Heart right ventricle (tissue), 16 donors: ENCODE measurements at places on chromosomes 2 and 18. TPM values are rescaled to one million over a fixed set of nuclear protein-coding genes. Genes with fewer than 3 reads are reported as not detected.

- no peak for DNase-seq
Measured at GRCh38 chr2:231132129-231132528, 7.3 kb upstream of the HTR2B start.

DNA sequence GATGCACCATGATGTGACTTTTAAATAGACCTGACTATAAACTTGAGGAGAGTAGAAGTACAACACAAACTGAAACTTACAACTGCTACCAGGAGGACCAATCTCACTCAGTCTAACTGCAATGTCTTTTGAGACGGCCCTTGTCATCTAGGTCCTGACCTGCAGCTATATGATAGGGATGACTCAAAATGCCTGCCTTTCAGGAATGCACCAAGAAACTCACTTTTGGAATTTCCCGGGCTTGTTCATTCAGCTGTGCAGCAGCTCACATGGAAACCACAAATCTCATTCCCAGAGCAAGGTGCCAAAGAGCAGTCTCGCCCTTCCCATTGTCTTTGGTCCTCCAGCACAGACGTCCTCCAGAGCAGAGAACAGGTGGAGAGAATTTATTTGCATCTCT lies 113.7 kb downstream of the SPOPL start:
- DNase-seq = no peak

- no peak for DNase-seq
Measured at GRCh38 chr2:135198481-135198880, 146.4 kb downstream of the RAB3GAP1 start.

DNA sequence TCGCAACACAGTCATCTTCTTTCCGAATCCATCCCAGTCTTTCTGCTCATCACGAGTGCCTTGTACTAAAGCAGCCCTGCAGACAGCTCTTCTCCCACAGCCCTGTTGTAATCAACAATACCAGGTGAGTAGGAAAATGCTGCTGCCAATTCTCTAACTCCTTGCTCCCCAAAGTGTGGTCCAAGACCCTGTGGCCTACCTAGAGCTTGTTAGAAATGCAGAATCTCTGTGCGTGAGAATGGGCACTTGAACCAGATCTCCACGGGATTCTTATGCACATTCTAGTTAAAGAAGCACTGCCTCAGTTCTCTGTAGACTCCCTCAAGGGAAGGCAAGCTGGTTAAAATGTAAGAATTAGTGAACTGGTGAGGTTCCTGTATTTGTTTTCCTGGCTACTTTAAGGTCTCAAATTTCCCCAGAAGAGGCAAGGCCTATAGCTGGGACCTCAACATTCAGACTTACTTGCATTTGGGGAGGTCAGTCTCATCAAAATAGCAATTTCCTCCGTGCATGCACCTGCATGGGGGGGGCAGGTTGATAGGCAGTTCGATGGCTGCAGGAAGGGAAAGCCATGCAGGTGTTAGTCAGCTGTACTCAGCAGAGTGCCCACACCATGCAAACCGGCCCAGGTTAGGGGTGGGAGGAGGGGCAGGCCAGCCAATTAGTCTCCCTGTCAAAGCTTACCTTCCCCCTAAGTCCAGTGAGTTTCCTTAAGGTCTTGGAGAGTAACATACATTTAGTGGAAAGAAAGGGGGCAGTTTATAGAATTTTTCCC lies 70.8 kb downstream of the DHRS9 start:
- DNase-seq = no peak

The SEPTIN10 gene
- 21.6 TPM for polyA plus RNA-seq

DNA sequence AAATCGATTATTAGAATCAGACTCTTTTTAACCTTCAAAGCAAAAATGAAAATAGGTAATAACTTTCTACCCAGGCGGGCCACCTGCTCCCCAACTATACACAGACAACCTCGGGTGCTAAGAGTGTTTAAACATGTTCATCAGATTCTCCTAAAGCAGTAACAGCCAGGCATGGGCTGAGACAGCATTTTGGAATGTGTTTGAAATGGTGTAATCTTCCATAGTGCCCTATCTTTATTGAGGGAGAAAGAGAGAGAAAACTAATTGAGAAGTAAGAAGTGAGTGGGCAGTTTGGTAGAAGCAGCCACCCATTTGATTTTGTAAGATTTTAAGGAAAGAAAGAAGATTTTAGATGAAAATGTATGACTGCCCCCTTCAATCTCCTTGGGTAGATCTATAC lies 196.1 kb upstream of the CTAGE1 start:
- DNase-seq = no peak

DNA sequence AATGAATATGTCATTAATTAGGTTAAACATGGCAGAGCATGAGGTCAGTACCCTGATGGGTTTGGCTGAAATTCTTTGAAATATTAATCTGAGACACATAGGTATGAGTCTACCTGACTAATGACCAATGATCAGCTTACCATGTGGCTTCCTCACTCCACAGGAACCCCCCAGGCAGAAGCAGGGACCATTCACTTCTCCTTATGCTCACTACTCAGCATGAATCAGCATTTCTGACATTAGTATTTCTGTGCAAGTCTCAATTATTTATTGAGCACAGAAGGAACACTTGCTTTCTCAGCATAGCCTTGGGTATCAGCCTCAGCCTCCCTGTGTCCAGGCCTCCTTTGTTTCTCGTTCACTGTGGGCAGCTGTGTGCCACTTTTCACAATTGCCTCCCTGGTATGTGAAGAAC lies 9.3 kb upstream of the KCNE4 start:
- no peak for DNase-seq

DNA sequence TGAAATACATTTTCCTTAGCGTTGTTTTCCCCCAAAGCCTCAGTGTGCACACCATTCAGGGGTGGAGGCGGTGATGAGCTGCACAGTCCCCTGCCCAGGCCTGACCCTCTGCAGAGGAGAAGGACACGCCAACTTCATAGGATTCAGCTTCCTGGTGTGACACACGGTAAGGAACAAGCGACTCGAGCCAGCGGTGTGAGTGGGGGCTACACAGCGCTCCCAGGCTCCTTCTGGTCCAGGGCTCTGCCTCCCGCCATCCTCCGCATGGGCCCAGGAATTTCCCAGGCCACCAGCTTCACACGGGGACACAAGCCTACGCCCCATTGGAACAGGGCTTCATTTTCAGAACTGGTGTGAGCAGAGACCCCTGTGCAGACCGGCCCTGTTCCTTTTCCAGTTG lies 272.1 kb downstream of the HDAC4 start:
- DNase-seq = no peak

DNA sequence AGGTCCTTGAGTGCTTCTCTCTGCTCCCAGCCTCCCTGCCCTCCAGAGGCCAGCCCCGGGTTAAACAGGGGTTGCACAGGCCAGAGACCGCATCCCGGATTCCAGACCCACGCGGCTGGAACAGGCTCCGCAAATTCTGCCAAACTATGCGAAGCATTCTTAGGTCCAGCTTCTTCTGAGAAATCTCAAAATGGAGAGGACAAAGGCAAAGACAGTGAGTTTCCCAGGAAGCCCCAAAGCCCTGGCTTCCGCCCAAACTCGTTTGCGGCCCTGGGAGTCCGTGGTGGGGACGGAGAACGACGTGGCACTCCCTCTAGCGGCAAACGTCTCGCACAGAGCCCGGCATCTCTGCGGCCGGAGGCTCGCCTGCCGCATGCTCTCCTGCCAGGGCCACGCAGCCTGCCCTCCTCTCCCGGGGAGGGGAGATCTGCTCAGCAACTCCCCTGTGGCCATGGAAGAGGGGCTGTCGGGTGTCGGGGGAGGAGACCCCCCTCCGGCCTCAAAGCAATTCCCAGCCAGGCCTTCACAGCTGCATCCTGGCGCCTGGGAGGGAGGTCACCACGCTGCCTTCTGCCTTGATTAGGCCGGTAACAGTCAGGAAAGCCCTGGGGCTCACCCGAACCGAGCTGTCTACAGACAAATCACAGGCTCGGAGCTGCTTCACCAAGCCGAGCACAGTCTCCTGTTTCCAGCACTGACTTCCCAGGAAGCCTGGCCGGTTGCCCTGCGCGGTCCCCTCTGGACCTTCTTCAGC lies 33.4 kb upstream of the KLHL29 start:
- DNase-seq = peak; percentile 87

GRCh38 chr2:57728691-57729090 lies 317.9 kb upstream of the VRK2 start:
- DNase-seq = no peak

- DNase-seq = no peak
Measured at GRCh38 chr18:4352746-4353551, 102.2 kb downstream of the DLGAP1 start.

DNA sequence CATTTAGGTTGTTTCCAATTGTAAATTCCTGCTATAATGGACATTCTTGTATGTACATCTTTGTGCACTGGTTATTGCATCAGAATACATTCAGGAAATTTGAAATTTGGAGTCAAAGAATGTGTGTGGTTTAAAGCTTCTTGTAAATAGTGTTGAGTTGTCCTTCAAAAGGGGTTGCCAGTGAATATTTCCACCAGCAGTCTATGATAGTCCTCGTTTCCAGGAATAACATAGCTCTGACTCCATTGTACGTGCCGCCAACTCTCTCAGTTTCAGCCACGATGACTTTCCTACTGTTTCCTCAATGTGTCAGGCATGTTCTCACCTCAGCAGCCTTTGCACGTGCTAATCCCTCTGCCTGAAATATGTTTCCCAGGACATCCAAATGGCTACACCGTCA lies 10.9 kb upstream of the HS6ST1 start:
- no peak for DNase-seq

GRCh38 chr2:129744649-129745048 lies 234.8 kb upstream of the RAB6C start:
- peak; percentile 13 for DNase-seq

GRCh38 chr2:159695795-159696448 lies 16.4 kb upstream of the MARCHF7 start:
- DNase-seq = no peak

The HAT1 gene
- polyA plus RNA-seq = 6.2 TPM

- DNase-seq = no peak
Measured at GRCh38 chr2:124333784-124334183, 308.7 kb downstream of the CNTNAP5 start.

DNA sequence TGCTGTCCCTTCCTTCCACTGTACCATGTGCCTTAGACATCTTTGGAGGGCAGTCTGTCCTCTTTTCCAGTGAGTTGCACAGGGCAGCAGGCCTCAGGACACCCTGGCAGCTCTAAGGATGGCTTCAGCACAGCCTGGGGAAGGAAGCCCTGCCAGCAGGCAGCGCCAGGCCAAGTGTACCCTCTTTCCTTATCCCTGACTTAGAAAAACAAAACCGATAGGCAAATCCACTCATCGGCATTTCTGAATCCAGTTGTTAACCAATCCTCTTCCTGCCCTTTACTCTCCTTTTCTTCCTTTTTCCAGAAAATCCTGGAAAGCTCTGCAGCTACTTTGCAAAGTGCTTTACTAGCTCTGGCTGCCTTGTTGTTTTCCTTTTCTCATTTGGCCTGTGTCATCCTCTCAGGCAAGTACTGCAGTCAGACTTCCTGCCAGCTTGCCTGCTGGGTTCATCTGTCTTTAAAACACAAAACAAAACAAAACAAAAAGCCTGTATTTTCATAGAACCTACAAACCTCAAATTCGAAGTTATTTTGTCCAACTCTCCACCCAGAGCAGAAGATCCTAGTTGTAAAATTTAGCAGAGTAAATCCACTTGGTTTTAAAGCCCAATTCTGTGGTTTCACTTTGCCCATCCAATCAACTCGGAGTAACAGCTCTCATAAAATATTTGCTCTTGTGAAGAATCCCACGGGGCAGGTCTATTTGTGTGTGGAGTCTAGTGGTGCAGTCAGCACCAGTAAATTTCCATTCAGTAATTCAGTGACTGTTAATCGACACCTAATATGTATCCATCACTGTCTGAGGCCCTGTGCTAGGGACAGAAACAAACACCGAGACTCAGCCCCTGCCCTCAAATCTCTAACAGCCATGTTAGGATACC lies 45.2 kb downstream of the PCBP1 start:
- DNase-seq = peak; percentile 61

DNA sequence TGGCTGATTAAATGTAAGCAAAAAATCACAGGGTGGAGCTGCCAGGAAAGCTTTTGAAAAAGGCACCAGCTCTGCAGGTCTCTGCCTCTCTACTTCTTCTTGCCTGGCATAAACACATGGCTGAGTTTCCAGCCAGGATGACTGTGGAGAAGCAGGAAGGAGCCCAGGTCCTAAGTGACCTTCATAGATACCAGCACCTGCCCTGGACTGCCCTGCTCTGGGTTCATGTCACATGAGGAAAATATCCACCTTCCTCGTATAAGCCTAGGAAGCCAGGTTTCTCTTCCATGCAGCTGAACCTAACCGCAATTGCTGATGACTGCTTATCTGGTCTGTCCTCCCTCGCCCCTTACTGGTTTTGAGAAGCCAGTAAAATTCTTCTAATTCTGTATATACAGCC lies 47.8 kb upstream of the CREB1 start:
- peak; percentile 23 for DNase-seq

GRCh38 chr2:118981632-118982031 lies 39.6 kb downstream of the MARCO start:
- DNase-seq = no peak

The ITPRIPL1 gene
- 0.68 TPM for polyA plus RNA-seq

DNA sequence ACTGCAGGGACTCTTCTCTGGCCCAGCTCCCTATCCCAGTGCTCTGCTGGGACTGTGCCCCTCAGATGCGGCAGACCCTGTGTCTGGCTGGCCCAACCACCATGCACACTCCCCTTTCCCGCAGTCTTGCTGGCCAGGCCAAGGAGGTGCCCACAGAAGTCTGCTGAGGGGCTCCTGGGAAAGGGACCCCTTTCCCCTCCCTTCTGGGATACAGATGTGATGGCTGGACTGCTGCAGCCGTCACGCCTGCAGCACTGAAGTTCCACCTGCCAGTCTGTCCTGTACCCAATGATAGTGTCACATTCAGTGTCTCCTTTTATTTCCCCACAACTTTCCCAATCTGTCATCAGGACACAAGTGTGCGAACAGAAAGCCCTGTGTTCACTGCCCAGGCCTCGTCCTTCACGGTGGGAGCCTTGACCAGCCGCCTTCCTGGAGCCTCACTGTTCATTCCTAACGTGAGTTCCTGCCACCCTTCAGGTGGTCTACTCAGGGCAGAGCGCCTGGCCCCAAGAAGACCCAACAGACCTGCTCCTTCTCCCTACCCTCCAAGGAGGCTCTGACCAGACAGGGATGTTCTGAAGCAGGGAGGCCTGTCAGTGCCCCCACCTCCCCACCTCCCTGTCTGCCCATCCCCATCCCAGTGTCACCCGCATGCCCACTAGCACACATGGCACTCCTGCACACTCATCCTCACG lies 47.1 kb downstream of the ANKMY1 start:
- no peak for DNase-seq

DNA sequence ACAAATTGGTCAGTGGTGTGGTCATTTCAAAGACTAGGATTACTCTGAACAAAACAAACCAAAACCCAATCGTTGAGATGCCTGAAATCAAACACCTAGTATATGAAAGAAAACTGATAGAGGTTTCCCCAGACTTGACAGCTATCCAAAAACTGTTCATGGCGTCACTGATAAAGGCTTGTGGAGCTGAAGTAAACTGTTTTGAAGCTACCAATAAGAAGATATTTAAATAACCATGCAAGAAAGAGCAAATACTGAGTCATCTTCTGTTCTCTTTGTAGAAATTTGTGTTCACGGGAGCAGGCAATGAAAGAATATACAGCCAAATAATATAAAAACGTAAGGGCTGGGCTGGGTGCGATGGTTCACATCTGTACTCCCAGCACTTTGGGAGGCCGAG lies 7.5 kb upstream of the COLEC11 start:
- DNase-seq = no peak
